ENCODE measurements at places on chromosomes 6 and 20.

GRCh38 chr6:157645201-157645795, 177.7 kb upstream of the SNX9 start:
- DNase-seq, result no peak

- no peak for DNase-seq
Observed at GRCh38 chr20:48716086-48716485, 111.7 kb downstream of the PREX1 start.

GRCh38 chr20:38453941-38454340, 18.7 kb upstream of the RALGAPB start:
- DNase-seq, result no peak

DNA sequence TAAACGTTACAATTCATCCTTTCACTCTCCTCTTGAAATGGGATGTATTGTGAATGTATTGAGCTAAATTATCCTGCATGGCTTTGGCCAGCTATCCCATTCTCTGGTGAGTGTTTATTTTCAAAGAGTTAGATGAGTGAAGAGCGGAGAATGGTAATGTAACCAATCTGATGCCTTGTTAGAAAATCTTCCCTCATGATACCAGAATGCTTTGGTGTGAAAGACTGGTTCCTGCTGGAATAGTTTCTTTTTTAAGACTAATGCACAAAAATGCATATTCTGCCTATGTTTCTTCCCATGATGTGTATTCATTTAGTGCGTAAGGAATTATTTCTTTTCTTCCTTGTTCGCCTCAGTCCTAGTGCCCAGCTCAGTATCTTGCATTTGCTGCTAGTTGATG, 506.7 kb downstream of the PRKN start:
- no peak for DNase-seq

- peak; percentile 13 for DNase-seq
Observed at GRCh38 chr6:92538275-92538674, 881.1 kb downstream of the EPHA7 start.

DNA sequence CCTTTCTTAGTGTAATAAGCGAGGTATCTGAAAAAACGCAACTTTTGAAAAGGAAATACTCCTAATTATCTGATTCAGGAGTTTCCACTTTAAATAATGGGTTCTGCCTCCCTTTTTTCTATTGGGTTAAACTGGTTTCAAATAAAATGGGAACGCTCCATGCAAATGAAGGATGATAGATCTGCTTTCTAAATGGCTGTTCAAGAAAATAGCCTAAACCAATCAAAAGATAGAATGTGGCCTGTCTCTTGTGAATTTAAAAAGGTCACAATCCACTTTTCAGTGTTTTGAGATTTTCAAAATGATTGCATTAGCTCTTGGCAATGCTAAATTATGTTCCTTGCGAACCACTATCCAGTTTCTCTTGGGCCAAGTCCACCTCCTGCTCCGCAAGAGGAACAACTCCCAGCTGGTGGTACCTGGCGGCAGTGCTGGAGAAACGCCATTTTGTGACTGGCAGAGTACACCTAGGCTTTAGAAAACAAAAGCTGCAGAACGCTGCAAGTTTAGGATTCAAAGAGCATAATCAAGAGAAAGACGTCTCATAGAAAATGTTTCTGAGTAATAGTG, 56.7 kb downstream of the TRIM38 start:
- DNase-seq, result no peak

- peak; percentile 27 for DNase-seq
Observed at GRCh38 chr6:127824061-127824460, 76.8 kb downstream of the THEMIS start.

GRCh38 chr20:417801-418342, 9.8 kb downstream of the RBCK1 start:
- DNase-seq, result no peak

- peak; percentile 56 for DNase-seq
Observed at GRCh38 chr20:10716855-10717254, 43.1 kb upstream of the JAG1 start.

All from fibroblast of upper back skin (primary cell).